ENCODE measurements at places on chromosomes 1 and 21.
A peak's percentile ranks its signal among the peaks of the same experiment; 100 is the strongest.

- peak; percentile 65 for DNase-seq
Measured at GRCh38 chr1:196317535-196318522, 290.4 kb downstream of the KCNT2 start.

DNA sequence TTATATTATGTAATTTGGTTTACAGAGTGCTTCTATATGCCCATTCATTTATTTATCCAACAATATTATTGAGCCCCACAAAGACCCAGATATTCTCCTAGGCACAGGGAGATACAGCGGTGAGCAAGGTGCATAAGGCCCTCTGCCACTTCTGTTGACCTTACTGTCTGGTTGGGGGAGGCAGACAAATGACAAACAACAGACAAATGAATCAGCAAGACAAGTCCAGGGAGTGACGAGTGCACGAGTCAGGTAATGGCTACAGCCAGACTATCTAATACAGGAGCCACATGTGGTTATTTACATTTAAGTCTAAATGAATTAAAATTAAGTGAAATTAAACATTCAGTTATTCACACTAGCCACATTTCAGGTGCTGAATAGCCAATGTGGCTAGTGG is 22.0 kb upstream of the BCAR3 start:
- no peak for DNase-seq

DNA sequence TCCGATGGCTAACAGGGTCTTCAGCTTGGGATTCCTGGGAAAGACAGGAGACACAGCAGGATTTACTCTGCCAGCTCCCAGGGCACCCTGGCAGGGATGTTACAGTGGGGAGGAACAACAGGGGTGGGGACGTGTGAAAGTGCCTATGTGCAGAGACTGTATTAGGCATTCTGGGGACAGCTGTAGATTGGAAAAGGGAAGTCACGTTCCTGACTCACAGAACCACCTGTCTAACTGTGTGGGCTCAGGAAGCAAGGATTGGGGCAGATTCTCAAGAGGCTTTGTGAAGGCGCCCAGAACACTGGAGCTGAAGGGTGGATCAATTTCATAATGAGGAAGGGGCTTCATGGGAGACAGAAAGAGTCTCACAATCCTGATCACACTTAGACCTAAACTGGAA is 4.4 kb downstream of the CHIT1 start:
- no peak for DNase-seq

GRCh38 chr1:157090196-157090647 is 9.4 kb downstream of the ETV3L start:
- peak; percentile 96 for DNase-seq

DNA sequence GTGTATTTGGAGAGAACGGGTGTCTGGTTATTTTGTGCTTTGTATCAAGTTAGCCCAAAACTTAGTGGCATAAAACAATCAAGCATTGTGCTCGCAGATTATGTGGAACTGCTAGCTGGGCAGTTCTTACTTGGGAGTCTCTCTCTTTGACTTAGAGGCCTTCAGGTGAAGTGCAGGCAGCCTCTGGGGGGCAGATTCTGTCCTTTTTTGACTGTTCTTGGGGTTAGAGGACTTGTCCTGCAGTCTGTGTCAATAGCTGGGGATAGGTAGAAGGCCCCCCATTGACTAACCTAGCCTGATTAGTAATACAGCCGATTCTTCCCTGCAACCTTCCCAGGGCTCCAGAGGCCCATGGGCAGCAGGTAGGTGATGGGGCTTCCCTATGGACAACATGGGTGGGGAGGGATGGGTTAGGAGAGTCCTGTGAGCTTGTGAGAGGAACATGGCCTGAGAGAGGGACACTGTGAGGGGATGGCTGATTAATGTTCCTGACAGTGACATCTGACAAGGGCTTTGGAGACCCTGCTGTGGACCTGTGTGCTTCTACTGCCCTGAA is 37.2 kb upstream of the ACOT11 start:
- DNase-seq: no peak

GRCh38 chr1:174700775-174701174 is 253.0 kb downstream of the GPR52 start:
- DNase-seq: no peak

GRCh38 chr1:153122831-153123421 is 9.6 kb upstream of the SPRR2F start:
- DNase-seq: peak; percentile 94

GRCh38 chr1:204649721-204650521 is 35.6 kb downstream of the LRRN2 start:
- DNase-seq: no peak

DNA sequence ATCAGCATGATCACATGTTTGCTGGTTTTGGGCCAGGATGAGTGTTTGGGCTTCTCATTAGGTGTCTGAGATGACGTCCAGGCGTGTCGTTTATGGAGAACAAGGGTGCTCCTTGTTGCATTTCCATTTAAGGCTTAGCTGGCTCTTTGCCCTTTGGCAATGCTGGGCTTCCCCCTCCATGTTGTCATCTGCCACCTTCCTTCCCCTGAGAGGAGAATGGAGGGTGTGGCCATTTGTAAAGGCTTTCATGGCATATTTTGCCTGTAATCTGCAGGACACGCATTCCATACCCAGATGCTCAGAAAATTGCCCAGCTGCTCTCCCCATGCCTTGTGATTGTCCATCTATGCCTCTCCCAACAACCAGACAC is 27.7 kb downstream of the PKP1 start:
- DNase-seq: no peak

GRCh38 chr1:83692524-83693381 is 306.2 kb downstream of the TTLL7 start:
- peak; percentile 81 for DNase-seq

DNA sequence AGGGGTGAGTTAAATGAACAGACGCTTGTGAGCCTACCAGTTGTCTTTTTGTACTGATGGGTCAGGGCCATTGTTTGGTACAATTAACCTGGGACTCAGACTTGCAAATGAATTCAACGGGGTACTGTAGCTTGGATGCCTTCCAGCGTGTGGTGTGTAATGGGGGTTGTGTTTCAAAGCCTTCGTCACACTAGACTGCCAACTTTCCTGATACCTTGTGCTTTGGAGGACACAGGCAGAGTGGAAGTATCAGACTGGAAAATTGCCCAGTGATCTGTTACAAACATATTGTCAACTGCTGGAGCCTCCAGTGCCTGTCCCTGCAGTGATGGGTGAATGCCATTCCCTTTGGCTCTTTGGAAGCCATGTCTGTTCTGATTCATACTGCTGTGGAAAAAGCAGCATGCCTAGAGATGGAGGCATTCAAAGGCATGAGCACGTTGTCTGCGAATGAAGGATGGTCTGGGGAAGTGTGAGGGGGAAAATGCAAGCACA is 384.5 kb downstream of the LMX1A start:
- no peak for DNase-seq

- peak; percentile 18 for DNase-seq
Measured at GRCh38 chr1:213435715-213436114, 384.7 kb downstream of the RPS6KC1 start.

DNA sequence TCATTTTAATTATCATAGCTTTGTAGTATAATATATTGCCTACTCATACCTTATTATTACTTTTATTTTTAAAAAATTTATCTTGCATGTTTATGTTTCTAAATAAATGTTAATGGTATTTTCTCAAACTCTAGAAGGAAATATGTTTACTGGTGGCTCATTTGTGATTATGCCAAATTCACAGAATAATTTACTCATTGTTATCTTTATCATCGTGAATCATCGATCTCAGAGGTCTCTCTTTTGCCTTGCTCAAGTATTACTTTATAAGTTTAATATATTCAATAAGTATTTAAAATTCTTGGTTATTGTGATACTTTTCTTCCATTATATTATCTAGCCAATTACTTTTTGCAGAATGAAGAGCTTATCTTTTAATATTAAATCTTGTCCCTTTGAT is 836.7 kb upstream of the ADAMTS5 start:
- no peak for DNase-seq

GRCh38 chr1:194394676-194395075 is 1208.3 kb upstream of the B3GALT2 start:
- no peak for DNase-seq

GRCh38 chr1:231338270-231339128 is at the start of gene SPRTN:
SPRTN (plus strand) TSS chr1:231338293; CDS start chr1:231338384, 91 bp downstream.
- DNase-seq: peak; percentile 94

- no peak for DNase-seq
Measured at GRCh38 chr1:109517337-109517736, 7.8 kb upstream of the AMIGO1 start.

DNA sequence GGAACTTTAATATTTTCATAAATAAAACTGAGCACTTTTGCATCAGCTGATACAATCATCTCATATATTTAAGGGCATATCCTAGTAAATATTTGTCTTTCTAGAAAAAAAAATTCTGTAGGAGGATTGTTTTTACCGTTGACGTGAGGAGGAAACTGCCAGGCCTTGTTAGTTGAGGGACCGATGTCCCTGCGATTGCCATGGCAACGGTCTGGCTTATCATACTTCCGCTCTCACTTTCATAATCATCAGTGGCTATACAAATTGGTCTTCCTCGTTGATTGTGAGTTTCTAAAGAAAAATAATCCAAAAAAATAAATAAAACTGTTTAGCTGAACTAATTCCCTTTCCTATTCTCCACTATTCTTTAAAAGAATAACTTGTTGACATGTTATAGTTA is 69.3 kb upstream of the ANGPTL3 start:
- DNase-seq: no peak

DNA sequence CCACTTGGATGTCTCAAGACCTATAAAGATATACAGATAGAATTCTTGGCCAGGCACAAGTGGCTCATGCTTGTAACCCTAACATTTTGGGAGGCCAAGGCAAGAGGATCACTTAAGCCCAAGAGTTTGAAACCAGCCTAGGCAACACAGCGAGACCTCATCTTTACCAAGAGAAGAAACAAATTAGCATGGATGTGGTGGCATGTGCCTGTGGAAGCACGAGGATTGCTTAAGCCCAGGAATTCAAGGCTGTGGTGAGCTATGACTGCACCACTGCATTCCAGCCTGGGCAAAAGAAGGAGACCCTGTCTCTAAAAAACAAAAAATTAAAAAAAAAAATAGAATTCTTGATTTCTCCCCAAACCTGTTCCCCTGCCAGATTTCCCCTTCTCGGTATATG is 8.3 kb downstream of the ASAP3 start:
- DNase-seq: no peak

- DNase-seq: no peak
Measured at GRCh38 chr1:36109041-36109679, 15.9 kb downstream of the COL8A2 start.

- DNase-seq: peak; percentile 59
Measured at GRCh38 chr21:46295996-46296752, 10.0 kb downstream of the YBEY start.

DNA sequence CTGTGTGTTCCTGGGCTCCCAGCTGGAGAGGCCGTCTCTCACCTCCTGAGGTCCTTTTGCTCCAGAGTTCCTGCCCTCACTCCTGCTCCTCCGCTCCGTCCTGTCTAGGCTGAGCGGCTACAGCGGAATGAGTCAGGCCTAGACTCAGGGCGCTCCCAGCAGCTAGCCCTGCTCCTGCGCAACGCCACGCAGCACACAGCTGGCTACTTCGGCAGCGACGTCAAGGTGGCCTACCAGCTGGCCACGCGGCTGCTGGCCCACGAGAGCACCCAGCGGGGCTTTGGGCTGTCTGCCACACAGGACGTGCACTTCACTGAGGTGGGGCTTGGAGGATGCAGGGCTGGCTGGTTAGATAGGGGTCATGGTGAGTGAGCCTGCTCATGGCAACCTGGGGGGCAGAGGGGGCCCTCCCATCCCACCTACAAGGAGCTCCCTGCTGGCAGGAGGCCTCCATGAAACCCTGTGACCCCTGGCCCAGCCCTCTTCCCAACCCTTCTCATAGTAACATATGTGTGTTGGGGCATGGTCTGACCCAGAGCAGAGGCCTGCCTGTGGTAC is 15.1 kb downstream of the PSRC1 start:
- no peak for DNase-seq

- no peak for DNase-seq
Measured at GRCh38 chr21:14454016-14455009, 71.4 kb upstream of the HSPA13 start.

DNA sequence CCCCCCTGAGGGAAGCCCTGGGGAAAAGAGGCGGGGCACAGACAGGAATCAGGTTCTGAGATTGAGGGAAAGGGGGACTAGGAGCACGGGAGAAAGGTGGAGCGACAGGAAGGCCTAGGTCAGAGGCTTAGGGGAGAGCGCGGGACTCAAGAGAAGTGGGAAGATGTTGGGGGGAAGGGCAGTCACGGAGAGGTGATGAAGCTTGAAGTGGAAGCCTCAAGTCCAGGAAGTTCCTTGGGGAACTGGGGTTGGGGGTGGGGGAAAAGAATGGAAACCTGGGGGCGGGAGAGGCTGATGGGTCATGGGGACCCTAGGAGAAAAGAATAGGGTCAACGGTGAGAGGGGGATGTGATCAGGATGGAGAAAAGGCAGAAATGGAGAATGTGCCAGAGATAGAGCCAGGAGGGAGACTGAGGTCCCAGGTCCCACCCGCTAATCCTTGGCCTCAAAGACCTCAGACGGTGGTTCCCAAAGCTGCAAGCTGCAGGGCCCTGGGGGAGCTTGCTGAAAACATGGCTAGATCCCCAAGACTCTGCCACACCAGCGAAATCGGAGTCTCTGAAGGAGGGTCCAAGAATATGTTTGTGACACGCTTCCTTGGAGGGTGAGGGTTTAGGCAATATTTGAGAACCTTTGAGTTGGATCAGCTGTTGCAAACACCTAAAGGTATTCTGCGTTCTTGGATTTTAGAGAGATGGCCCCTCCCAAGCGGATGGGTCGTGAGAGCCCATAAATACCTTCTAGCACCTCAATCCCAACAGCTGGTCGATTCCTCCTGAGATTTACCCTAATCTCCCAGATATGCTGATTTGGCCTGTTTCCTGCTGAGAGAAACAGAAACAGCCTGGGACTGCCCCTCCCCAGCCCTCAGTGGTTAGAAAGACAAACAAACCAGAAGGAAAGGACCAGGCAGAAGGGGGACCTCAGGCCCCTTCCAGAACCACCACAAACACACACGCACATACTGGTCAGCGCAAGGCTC is 3.6 kb downstream of the C1orf232 start:
- peak; percentile 85 for DNase-seq

- DNase-seq: no peak
Measured at GRCh38 chr1:235679644-235680043, 30.1 kb upstream of the GNG4 start.

- no peak for DNase-seq
Measured at GRCh38 chr1:45442272-45442671, 48.7 kb downstream of the TESK2 start.
